ENCODE measurements at places on chromosomes 11 and 22.

- DNase-seq: no peak
Observed at GRCh38 chr11:64656862-64657261, 65.8 kb downstream of the SLC22A12 start.

- no peak for DNase-seq
Observed at GRCh38 chr11:57588046-57588710, 9.3 kb upstream of the SERPING1 start.

DNA sequence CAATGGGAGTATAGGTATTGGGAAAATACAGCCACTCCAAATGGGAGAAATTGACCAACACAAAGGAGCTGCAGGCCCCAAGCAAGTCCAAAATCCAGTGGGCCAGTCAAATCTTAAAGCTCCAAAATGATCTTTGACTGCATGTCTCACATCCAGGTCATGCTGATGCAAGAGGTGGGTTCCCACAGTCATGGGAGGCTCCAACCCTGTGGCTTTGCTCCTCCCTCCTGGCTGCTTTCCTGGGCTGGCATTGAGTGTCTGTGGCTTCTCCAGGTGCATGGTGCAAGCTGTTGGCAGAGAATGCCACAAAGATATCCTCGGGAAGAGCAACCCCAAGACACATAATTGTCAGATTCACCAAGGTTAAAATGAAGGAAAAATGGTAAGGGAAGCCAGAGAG is 80.8 kb downstream of the IGLL5 start:
- DNase-seq: no peak

- DNase-seq: no peak
Observed at GRCh38 chr22:28885939-28886338, 2.6 kb downstream of the ZNRF3 start.

- DNase-seq: no peak
Observed at GRCh38 chr11:119190531-119190930, 5.3 kb downstream of the NHERF4 start.

DNA sequence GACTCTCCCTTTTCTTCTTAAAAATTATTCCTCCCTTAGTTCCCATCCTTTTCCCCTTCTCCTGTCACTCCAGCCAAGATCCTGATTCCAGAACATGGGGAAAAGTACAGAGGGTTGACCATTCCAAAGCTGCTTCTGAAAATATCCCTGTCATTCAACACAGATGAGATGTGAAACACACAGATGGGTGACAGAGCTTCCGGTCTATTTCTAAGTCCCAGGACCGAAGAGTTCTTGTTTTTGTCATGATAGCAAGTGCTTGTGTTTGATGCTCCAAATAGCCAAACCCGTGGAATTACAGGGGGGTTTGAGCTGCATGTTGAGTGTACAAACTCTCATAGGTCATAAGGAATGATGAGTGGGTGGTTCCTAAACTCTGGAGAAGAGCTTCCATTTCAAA is 57.9 kb downstream of the PARVA start:
- DNase-seq: no peak

GRCh38 chr11:36757075-36757474 is 159.0 kb upstream of the RAG2 start:
- DNase-seq: no peak

- no peak for DNase-seq
Observed at GRCh38 chr11:104522650-104523049, 358.7 kb upstream of the PDGFD start.

- DNase-seq: no peak
Observed at GRCh38 chr22:36356708-36357624, 30.8 kb downstream of the MYH9 start.

DNA sequence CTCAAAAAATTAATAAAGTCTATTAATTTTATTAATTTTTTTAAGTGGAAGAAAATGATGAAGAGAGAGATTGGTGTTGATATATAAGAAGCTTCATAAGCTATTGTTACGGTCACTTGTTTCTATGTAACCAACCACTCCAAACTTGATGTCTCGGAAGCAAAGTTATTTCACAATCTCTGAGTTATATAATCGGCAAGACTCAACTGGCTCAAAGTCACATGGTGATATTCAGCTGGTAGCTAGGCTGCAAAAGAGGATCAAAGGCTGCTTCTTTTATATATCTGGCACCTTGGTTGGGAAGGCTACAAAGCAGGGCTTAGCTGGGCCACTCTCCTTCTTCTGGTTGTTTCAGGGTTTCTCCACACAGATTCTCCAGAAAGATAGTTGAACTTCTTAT is 245.1 kb upstream of the ARHGAP42 start:
- no peak for DNase-seq

DNA sequence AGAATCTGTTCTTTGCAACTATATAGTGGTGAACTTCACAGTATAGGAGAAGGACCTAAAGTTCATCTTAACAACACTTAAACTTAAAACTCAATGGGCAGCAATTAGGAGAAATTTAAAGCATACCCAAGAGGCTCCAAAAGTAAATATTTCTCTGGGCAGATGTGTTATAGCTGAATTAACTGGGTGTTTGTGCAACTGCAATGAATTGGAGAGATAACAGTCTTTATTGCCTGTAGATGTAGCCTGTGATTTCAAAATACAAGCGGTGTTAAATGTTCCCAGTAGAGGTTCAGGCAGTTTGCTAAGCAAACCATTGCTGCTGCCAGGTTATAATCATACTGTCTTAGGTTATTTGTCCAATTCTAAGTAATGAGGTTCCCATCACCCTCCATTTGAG is 294.1 kb upstream of the MTNR1B start:
- no peak for DNase-seq

DNA sequence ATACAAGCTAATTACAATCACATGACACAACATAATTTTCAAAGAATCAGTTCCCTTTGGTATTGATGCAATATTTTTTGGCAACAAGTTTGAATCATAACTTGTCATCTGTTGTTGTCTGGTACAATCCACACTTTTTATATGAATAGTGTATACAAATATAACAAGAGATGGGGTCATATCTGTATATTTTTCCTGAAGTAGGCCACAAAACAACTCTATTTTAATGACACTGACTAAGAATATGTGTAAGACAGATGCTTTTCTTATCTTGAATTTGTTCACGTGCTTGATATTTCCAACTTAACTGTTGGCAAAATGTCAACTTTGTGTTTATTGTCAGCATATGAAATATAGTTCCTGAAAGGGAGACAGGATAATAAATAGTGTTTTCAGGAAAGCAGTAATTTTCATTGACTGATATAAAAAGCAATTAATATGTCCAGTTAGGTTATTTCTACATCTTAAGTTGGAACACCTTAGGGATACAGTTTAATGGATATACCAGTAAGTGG is 27.9 kb downstream of the NOX4 start:
- no peak for DNase-seq

- DNase-seq: no peak
Observed at GRCh38 chr11:105245781-105246315, 106.3 kb upstream of the CARD18 start.

DNA sequence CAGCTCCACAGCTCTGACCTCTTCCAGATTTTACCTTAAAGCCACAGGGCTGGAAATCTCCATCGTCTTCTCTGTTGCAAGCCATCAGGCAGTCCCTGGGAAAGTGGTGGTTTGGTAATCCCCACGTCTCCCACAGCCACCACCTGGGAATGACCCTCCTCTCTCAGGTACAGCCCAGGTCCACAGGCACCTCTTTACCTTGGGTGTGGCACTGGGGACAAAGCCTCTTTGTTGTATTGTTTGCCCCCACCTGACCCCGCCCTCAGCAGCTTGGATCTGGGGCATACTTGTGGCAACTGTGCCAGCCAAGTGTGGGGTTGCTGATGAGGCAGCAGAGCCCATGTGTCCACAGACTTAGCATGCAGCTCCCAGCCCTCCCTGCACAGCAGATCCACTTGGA is 77.6 kb downstream of the LRRC32 start:
- no peak for DNase-seq

DNA sequence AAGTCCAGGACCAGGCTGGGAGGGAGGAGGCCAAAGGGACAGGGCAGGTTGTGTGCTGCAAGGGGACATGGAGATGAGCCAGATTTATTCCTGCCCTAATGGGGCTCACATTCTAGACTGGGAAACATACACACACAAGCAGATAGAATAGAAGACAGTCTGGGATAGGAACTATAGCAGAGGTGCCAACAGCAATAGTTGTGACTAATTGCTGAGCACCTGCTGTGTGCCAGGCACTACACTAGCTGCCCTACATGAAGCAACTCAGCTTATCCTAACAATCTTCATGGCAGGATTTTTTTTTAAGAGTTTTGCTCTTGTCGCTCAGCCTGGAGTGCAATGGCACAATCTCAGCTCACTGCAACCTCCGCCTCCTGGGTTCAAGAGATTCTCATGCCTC is 11.4 kb downstream of the MOGAT2 start:
- no peak for DNase-seq

DNA sequence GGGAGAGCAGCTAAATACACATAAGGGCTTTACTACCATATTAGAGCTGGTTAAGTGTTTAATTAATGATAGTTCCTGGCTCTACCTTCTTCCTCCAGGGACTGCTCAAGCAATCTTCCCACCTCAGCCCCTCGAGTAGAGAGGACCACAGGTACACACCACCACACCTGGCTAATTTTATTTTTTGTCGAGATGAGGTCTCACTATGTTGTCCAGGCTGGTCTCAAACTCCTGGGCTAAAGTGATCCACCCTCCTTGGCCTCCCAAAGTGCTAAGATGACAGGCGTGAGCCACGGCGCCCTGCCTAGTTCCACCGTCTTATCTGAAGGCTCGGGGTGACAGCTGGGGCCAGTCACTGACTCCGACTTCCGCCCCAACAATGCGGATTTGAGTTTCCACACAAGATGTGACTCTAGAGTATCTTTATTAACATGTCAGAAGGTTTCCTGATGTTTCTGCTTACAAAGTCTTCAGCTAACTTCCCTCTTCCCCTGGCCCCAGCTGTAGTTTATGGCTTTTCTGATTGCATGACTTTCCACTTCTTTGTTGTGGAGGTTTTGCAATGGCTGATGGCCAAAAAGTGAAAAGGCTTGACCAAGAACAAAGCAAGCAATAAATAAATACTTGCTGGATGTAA is 16.8 kb downstream of the TPST2 start:
- no peak for DNase-seq

DNA sequence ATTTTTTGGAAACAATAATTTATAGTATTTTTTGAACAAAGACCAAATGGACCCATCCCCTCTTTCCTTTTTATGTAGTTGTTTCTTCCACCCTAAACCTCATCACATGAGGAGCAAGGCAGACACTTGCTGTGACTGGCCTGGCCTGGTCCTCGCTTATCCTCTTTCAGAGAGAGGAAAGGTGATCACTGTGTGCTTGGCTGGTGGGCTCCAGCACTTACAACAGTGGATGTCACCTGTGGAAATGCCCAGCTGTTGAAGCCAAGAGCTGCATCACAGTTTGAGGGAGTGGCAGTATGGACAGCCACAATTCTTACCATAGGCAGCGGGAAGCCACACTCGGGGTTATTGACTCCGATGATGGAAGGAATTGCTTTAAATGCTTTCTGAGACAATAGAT is 185.7 kb downstream of the BCR start:
- DNase-seq: no peak

DNA sequence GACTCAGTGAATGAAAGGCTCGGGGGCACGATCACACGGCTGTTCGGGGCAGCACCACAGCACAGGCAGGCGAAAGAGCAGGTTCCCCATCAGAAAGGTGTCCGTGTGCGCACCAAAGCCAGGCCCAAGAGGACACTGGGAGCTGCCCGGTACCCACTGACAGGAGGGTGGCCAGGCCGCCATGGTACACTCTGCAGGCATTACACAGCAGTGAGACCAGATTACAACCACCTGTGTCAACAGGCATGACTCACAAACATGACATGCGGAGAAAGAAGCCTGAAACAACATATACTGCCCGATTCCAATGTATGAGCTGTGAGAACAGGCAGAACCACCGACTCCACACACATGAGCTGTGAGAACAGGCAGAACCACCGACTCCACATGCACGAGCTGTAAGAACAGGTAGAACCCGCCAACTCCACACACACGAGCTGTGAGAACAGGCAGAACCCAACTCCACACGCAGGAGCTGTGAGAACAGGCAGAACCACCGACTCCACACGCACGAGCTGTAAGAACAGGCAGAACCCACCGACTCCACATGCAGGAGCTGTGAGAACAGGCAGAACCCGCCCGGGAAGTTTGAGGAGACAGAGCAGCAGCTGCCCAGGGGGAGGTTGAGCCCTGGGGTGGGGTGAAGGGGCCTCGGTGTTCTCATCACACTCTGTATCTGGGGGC is 32.6 kb downstream of the KIAA0930 start:
- DNase-seq: no peak

GRCh38 chr11:118696673-118697226 is 17.3 kb upstream of the TREH start:
- no peak for DNase-seq

DNA sequence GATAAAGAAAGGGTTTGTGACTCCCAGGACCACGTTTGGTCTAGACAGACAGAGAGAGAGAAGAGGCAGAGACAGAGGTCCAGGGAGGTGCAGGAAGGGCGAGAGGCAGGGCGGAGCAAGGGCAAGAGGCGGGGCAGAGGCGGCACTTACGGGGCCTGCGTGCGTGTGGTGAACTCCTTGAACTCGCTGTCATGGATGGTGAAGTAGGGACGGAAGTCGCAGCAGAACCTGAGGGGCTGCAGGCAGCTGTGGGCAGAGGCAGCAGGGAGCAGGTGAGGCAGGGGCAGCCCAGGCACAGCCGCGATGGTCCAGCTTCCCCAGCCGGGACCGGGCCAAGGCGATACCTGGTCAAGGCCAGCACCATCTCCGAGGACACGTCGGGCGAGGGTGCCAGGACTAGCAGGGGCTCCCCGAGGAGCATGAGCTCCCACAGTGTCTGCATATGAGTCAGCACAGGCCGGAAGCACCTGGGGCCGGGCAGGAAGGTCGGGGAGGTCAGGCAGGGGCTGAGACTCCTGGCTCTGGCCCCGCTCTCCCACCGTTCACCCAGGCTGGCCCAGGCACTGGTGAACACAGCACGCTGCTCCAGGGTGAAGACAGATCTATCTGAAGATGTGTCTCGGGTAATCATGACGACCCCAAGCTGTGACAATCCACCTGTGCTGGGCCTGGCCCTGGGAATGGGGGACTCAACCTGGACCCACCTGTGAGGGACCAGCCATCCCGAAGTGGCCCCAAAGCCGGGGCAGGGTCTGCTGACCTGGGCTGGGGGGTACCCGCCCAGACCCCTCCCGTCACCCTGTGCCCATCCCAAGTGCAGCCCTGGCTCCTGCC is 7.2 kb upstream of the PLXNB2 start:
- DNase-seq: peak; percentile 54

DNA sequence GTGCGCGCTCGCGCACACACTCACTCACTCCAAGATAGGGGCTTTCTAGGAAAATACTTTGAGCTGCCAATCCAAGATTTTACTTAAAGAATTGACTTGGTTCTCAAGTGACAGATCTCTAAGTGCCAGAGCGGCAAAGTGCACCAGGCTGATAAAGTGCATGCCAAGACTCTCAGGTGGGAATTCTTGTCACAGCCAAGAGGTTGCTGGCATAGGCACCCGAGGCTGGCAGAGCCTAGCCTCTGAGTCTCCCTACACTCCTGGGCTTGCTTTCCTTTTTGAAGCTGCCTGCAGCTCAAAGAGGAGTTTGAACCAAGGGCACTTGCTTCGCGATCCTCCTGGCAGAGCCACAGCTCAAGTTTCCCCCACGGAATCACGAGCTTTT is 2.5 kb upstream of the ADM start:
- DNase-seq: no peak

- DNase-seq: no peak
Observed at GRCh38 chr22:32341122-32341740, 16.4 kb upstream of the RFPL3 start.
